ENCODE measurements at places on chromosomes 13 and 19.
A peak's percentile ranks its signal among the peaks of the same experiment; 100 is the strongest.

DNA sequence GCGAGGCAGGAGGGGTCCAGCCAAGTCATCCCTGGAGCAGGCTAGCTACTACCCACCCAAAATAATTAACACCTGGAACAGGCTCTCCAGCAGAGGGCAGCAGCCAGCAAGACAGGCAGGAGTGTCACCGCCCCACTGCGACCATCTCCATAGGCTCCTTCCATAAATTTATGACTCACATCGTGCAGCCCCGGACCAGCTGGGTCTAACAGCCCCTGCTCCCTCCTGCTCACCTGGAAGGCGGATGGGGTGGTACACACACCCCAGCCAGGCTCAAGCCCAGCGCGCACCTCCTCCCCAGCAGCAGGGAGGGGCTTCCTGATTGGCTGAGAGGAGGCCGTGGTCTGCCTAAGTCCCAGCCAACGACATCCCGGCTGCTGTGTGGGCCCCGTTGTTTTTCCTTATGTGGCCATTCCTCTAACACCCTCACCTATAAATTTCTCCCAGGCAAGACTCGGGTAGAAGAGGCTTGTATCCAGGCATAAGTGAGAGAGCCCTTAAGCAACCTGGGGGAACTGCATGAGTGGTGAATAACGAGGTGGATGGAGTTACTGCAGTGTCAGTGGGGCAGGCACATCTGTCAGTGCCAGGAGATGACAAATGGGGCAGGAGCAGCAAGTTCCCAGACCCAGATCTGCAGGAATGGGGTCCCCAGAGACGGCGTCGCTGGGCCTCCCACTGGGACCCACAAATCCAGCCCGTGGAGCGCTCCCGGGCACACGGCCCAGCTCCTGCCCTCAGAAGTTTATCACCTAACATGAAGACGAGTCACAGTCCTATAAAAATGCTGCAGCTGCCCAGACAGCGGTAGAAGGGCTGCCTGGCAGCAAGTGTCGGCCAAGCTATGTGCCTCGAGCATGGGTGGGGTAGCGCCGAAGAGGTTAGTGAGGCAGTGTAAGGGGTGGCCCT, 43.1 kb downstream of the CEBPG start:
- peak; percentile 68 for DNase-seq

DNA sequence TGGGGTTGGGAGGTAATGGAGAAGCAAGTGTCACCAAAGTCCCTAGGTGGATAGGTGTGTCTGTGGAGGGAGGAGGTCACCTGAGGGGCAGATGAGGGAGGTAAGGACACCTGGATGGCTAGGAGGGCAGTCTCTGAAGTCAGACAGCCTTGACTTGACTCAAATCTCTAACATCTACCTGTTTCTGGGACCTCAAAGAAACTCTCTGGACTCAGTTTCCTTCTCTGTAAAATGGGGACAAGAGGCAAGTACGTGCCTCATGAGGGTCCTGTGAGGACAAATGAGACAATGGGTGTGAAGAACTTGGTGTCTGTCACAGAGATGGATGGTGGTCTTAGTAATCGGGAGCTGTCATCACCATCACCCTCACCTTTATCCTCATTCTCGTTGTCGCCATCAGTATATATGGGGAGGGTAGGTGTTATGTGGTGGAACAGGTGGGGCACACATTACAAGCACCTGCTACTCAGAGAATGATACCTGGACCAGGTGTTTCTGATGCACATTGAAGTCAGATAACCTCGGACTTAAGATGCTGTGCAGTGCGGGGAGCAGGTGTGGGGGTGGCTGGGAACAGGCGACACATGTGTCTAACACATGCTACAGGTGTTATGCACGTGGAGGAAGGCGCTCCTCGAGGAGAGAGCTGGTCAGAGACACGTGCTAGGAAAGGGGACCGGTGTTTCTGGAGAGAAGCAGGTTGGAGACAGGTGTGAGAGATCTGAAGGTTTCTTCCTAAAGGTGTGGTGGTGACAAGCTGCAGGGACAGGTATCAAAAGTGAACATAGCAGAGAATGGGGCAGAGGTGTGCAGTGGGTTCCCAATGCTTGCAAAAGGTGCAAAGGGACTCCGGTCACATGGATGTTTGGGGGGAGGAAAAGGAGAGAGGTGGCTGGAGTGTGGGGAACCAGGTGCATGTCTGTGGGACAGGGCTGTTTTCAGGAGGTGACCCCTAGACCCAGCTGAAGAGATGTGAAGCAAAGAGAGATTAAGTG, 3.8 kb downstream of the ERFL start:
- no peak for DNase-seq

DNA sequence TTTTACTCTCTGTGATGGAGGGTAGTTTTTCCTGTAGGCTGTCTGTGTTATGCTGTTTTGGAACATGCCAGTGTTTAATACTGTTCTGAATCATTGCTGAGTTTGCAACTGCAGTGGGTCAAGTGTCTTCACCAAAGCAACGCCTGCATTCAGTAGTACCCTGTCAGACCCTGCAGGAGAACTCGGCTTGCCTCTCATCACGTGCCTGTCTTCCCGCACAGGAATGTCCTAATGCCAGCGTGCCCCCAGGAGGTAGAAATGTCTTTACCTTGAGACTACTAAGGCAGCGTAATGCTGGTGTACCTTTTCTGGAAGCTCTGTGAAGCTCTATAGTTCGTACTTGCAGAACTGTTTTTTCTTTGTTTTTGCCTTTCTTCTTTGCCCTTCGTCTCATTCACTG, 42.3 kb downstream of the POLR1D start:
- no peak for DNase-seq

- peak; percentile 26 for DNase-seq
Measured at GRCh38 chr19:46861691-46862502, 1.1 kb downstream of the ARHGAP35 start.

DNA sequence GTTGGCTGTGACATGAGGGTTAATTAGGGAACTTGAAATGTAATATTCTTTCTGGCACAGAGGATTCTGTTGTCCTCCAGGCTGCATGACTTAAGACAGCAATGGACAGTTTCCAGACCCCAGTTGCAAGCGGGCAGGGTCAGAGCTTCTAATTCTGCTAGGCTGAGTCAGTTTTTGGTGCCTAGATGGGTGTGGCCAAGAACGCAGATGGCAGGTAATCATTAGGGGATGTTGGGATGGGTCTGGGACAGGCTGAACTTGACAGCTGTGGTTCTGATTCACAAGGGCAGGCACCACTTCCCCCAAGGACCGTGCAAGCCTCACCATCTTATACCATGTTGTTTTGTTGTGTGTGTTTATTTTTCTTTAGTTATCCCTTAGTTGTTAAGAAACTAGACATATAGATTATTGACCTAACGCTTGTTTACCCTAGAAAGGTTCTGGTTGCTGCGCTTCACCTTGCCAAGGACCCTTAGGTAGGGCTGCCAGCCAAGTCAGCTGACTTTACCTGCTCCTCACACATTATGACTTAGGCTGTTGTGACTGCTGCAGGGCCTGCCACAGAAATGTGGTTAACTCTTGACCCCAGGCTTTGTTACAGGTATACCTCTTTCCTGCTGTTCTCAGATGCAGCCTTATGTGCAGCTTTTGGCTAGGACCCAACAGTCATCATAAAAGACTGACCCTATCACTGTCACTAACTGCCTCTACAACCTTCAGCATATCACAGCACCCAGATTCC, 117.7 kb upstream of the KLF12 start:
- peak; percentile 25 for DNase-seq

GRCh38 chr13:47886314-47886713, 114.8 kb downstream of the SUCLA2 start:
- DNase-seq, result no peak

DNA sequence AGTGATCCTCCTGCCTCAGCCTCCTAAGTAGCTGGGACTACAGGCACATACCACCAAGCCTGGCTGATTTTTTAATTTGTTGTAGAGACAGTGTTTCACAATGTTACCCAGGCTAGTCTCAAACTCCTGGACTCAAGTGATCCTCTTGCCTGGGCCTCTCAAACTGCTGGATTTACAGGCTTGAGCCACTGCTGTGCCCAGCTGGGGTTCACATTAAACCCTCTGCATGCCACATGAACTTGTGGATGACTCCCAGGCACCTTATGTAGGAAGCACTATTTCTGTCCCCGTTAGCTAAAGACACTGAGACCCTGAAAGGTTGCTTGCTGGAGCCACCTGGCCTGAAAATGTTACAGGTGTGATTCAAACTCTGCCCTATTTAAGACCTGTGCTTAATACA, 10.5 kb downstream of the MYH14 start:
- no peak for DNase-seq

DNA sequence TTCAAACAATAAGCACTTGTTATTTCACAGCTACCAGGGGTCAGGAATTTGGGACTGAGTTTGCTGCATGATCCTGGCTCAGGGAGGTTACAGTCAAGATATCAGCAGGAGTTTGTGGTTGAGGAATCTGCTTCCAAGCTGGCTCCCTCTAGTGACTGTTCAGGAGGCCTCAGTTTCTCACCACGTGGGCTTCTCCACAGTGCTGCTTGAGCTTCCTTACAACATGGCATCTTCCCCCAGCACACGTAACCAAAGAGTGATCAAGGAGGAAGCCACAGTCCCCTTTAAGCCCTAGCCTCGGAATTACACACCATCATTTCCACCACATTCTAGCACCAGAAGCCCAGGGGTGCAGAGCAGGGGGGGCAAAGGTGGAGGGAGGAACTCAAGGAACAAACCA, 28.8 kb downstream of the CELF5 start:
- DNase-seq, result no peak

DNA sequence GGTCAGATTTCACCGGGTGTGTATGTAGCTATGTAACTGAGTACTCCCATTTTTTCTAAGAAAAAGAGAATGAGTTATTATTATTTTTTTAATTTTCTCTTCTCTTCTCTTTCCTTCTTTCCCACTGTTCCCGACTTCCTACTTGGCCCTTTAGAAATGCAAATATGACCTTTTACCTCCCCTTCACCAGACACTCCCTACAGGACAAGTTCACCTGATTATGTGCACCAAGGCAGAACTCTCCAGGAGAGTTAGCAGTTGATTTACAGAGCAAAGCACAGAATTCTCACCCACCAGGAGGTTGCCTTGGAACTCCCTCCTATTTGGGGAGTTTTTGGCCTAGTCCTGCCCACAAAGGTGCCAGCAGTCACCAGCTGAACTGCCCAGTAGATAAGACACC, 49.5 kb upstream of the GPR12 start:
- no peak for DNase-seq

DNA sequence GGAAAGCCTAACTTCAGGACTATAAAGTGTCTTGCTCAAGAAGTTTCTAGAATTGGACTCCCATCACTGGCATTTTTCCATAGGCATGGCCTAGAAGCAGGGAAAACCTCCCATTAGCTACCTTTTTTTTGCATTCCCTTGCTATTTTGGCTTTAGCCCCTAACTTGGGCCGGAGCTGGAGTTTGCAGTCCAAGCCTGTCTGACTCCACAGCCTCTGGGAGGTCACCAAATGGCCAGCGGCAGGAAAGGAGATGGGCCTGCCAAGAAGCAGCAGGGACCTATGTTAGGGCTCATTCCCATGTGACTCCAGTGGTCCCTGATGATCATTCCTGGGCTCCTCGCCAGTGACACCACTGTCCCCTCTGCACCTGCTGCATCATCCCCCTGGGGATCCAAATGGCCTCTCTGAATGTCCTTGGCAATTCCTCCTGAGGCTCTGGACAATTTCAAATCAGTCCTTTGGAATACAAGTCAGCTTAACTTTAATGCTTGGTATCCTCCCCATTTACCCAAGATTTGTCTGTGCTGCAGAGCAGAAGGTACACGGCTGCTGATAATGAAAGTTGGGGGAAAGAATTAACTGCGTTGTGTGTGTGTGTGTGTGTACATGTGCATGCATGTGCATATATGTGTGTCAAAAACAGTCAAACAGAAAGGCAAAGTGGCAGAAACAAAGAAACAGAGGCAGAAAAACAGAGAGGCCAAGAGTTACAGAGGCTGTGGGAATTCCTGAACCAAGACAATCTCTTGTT, 69.8 kb upstream of the SERP2 start:
- DNase-seq, result no peak

GRCh38 chr13:98787996-98788395, 35.5 kb upstream of the SLC15A1 start:
- no peak for DNase-seq

DNA sequence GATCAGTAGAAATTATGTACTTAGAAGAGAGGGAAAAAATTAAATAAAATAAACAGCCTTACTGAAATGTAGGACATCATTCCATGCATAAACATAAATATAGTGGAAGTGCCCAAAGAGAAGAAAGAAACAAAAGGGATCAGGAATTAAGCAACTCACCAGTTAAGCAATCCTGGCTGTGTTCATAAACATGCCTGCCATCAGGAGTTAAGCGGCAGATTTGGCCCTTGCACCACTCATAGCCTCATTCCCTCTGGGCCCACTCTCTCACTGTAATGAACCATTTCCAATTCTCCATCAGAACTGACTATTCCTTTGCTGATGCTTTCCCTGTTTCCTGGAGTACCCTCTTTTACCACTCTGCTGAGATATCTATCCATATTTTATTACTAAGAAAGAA, 281.4 kb downstream of the LHFPL6 start:
- DNase-seq, result no peak

DNA sequence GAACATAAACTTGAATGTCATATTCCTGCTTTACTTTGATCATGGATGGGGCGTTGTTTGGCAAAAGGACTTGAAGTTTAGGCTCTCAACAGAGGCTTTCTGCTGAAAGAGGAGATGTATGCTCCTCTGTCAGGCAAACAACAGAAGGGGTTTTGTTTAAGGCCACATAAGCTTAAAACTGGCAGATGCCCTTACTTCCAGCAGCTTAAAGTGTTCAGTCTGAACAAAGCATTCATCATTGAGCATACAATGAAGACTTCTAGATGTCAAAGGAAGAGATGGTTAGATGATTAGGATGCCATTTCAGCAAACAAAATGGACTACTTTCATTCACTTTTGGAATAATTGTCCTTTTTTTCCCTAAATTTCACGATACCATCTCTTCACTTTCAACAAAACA, 484.5 kb downstream of the SLITRK6 start:
- no peak for DNase-seq

DNA sequence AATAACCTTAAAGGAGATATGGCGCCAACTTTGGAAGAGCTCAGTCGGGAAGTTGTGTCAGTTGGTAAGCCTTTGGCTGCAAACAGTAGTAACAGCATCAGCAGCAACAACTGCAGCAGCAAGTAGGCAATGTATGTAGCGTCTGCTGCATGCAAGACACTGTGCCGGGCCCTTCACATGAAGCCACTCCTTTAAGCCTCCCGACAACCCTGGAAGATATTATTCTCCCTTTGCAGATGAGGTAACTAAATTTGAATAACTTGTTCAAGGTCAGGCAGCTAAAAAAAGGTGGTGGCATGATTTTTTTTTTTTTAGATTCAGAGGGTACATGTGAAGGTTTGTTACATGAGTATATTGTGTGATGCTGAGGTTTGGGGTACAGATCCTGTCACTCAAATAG, 19.7 kb downstream of the SIPA1L3 start:
- no peak for DNase-seq

DNA sequence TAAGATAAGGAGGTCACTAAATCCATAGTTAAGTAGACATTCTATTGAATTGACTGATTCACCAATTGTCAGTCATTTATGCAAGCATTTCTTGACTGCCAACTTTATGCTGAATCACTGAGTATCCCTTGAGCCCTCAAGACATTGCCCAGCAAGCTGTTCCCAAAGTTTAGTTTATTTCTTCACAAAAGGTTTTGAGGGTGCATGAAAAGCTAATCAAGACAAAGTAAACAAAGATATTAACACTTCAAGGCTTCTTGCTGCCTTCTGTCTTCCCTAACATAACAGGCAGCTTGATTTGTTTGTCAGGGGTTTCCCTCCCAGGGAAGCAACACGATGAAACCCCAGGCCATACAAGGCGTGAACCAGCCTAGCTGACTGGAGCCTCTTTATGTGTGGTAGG, 374.4 kb downstream of the SPRY2 start:
- no peak for DNase-seq
